Subcutaneous adipose tissue (tissue), 4 donors: ENCODE measurements at places on chromosomes 7 and 10. TPM values are rescaled to one million over a fixed set of nuclear protein-coding genes. Genes with fewer than 3 reads are reported as not detected.

UCMA gene
- total RNA-seq, result not detected

CNPY1 gene
- not detected for total RNA-seq

ZNF786 gene
- total RNA-seq, result 2.6 TPM

PLEKHS1 gene
- total RNA-seq, result 0.17 TPM

SPAM1 gene
- not detected for total RNA-seq

RELN gene
- total RNA-seq, result 0.65 TPM

C7orf33 gene
- total RNA-seq, result not detected

FMC1 gene
- total RNA-seq, result 22.3 TPM

TSPAN12 gene
- 7.0 TPM for total RNA-seq

ICA1 gene
- 37.1 TPM for total RNA-seq

NACAD gene
- total RNA-seq, result 5.3 TPM

HGF gene
- total RNA-seq, result 5.2 TPM

SFXN3 gene
- 131 TPM for total RNA-seq
